ENCODE measurements at places on chromosomes 12 and 14.

DNA sequence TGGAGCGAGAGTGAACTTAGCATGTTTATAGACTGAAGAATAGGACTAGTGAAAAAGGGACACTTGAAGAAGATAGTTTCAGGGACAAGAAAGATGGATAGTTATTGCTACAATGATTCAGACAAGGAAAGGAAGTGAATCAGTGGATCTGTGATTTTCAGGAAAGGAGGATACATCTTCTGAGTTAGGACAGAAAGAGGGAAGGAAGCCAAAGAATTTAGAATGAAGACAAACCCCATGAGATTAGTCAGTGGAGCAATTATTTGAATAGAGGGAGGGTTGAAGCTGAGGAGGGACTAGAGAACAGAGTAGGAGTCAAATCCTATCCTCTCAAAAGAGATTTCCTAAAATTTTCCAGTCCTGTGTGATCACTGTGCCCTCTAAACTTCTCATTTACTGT, 282.7 kb downstream of the AKAP6 start:
- DNase-seq, result no peak

DNA sequence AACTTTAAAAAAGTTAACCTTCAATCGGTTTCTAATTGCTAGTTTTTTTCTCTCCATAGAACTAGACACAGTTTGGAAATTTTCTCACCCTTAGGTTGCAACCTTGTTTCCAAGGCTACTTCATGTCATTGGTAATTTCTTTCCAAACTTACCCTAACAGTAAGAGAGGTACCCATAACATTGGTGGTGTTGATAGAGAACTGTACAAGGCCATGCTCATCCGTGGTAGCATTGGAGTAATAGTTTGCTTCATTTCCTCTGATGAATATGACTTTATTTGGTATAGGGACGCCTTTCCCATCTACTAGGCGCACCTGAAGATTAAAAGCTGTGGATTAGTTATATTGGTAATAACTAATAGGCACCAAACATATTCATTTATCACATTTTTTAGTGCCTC, 11.6 kb downstream of the A2M start:
- DNase-seq, result no peak

GRCh38 chr12:128843538-128843937, 9.7 kb upstream of the GLT1D1 start:
- no peak for DNase-seq

- no peak for DNase-seq
These were observed 83.6 kb upstream of the DIO3 start for GRCh38 chr14:101477648-101478047.

DNA sequence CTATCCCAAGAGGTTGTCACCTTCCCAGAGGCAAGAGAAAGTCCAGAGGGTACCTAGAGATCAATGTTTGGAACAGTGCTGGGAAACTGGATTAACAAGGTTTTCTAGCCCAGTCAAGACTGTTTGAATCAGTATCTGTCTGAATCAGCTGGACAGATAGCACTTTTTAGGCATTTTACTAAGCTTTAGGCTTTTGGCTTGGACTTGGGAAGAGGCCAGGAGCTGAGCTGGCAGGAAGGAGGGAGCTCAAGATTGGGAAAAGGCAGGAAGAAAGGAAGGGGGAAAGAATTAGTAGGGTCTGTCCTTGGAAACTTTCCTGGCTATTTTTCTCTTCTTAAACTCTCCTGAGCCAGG, 8.3 kb downstream of the IKZF4 start:
- no peak for DNase-seq

GRCh38 chr14:68112442-68112841, 292.9 kb downstream of the RAD51B start:
- no peak for DNase-seq

DNA sequence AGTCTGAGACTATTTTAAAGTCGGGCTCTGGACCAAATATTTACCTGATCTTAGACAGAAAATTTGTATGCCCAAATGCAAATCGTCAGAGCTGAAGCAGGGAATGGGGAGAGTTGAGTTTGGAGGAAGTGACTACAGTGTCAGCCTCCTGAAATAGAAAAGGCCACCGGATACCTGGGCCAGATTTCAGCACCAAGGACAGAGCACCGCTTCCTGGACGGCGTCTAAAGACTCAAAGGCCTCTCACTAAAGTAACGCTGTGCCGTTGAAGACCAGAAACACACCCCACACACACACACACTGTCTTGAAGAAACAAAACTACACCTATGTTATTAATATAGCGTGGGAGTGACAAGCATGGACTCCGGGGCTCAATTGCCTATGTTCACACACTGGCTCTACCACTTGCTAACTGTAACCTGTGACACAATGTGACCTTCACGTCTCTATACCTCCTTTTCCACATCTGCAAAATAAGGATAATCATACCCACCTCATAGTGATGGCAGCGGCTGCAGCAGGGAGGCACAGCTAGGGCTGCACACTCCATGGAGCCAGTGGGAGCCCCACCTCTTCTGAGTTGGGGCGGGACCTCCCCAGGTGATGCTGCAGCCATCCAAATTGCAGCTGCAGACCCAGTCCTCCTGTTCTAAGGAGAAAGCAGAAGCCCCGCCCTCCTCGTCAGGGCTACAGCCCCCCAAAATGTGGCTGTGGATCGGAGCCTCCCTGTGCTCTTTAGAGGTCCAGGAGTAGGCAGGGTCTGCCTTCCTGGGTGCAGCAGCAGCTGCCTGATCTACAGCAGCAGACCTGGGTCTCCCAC, 35.6 kb downstream of the KRT76 start:
- DNase-seq, result peak; percentile 77

DNA sequence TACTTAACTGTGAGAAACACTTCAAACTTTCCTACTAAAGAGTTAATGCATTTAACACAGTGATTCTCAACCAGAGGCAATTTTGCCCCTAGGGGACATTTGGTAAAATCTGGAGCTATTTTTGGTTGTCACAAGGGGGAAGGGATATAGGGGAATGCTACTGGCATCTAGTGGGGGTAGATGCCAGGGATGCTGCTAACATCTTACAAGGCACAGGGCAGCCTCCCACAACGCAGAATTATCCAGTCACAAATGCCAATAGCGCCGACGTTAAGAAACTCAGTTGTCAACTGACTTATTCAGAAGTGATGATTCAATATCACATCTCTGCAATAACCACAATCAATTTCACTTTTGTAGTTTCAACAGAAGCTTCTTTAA, 2.0 kb downstream of the EEA1 start:
- peak; percentile 73 for DNase-seq

- DNase-seq, result no peak
These were observed 127.0 kb downstream of the ADCK1 start for GRCh38 chr14:77926942-77927341.

DNA sequence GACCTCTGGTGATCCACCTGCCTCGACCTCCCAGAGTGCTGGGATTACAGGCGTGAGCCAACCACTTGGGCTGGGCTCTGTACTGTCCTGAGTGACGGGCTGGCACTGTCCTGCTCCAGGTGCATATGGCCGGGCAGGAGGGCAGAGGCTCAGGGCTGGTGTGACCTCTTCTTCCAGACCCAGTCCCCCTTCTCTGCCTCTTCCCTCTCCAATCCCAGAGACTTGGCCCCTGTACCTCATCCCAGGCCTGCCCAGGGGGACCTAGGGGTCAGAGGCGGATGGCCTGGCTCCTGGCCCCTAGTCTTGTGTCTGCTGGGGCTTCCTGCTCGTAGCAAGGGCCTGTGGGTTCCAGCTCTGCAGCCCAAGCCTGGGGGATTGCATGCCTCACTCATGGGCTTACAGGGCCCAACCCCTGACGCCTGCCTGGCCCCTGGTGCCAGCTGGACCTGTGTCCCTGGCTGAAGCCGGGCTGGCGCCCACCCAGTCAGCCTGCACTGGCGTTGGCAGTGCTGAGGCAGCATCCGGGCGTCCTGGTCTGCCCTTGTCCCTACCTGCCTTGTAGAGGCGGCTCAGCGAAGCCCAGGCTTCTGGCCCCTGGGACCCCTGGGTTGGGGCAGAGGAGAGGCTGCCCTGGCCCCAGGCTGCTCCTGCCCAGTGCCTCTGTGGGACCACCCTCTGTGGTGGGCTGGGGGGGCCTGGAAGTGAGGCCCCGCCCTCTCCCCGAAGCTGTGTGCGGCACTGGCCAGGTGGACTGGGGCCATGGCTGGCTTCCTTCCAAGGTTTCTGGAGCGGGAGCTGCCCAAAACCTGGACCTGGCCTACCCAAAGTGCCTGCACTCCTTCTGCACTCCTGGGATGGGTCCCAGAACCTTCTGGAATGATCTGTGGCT, 4.3 kb downstream of the TEDC1 start:
- no peak for DNase-seq

DNA sequence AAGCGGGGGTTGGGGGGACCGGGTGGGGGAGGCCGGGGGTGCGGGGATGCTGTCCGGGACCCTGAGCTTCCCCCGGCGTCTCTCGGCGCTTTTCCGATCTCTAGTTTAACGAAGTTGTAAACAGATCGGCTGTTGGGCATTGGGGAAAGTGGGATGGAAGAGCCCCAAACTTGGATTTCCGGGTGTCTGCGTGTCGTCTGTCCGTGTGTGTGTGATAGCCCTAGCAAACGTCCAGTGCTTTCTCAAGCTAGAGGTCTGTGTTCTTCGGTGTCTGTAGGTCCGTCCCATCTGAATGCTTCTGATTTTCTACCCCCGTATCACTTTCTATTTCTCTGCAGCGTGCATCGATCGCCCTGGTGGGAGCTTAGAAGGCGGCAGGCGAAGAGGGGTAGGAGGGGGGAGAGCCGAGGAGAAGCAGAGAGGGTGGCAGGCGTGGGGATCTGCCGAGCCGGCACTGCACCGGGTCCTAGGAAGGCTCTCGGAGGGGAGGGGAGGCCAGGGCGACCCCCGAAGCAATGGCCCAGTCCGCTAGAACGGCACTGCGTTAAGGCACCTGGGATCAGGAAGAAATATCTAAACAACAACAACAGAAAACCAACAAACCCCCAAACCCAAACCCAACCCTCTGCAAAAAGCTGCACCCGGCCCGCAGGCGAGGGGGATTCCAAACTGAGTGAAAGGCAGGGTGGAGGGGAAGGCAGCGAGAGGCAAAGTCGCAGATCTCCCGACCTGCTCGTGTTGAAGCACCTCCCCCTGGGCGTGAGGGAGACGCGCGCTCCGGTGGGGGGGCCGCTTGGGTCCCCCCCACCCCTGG, 1.0 kb downstream of the KCNA1 start:
- DNase-seq, result peak; percentile 20

GRCh38 chr12:116213014-116213413, 64.5 kb downstream of the MED13L start:
- DNase-seq, result no peak

DNA sequence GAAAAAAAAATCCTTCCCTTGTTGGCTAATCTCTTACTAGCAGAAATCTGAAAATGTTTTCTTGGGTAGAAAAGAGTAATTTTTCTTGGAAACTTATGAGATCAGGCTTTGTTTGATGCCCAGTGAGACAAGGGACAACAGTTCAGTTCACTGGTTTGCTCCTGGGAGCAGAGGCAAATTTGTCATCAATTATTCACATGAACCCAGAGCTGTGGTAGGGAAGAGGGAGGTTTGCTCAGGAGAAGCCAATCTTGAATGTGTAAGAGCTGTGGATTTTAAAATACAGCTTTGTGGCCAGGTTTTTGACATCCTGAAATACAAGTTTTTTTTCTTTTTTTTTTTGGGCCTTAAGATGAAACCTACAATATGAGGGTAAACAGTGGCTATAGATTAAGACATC, 426.6 kb downstream of the ATP23 start:
- DNase-seq, result no peak

- DNase-seq, result no peak
These were observed 451.8 kb downstream of the VRK1 start for GRCh38 chr14:97248973-97249372.

GRCh38 chr12:120849765-120850164, 54.4 kb downstream of the SPPL3 start:
- no peak for DNase-seq

DNA sequence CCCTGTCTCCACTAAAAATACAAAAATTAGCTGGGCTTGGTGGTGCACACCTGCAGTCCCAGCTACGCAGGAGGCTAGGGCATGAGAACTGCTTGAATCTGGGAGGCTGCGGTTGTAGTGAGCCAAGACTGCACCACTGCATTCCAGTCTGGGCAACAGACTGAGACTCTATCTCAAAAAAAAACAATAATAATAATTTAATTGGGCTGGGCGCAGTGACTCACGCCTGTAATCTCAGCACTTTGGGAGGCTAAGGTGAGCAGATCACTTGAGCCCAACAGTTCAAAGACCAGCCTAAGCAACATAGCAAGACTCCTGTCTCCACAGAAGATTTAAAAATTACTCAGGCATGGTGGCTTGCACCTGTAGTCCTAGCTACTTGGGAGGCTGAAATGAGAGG, 26.7 kb downstream of the CBX5 start:
- no peak for DNase-seq

GRCh38 chr12:118603610-118604361, 227.4 kb downstream of the SUDS3 start:
- no peak for DNase-seq

DNA sequence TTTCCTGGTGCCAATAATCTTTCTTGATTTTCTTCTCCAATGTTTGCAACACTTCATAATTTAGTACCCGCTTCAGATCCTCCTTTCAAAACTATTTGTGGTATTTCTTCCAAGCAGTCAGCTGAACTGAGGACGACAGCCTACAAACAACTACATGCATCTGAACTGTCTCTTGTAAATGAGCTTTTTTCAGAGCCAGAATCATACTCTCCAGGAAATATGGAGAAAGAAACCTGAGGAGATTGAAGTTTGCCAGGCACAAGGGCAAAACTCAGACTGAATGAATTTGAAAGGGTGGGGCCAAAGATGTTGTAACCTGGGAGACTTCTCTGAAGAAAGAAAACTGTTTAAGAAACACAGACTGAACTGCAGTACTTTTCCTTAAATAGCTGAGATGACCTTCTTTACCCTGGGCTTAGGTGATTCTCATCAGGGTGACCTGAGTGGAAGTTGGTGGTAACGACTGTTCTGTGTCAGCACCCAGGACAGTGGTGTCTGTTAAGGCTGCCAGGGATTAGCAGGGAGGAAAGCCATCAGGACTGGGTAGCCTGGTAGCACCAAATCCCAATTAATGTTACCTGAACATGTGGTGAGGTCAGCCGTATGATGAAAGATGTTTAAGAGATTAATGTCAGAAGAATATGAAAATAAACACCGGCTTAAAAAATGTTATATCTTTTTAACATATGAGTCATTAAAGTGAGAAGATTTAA, 95.0 kb downstream of the TGFB3 start:
- DNase-seq, result no peak

DNA sequence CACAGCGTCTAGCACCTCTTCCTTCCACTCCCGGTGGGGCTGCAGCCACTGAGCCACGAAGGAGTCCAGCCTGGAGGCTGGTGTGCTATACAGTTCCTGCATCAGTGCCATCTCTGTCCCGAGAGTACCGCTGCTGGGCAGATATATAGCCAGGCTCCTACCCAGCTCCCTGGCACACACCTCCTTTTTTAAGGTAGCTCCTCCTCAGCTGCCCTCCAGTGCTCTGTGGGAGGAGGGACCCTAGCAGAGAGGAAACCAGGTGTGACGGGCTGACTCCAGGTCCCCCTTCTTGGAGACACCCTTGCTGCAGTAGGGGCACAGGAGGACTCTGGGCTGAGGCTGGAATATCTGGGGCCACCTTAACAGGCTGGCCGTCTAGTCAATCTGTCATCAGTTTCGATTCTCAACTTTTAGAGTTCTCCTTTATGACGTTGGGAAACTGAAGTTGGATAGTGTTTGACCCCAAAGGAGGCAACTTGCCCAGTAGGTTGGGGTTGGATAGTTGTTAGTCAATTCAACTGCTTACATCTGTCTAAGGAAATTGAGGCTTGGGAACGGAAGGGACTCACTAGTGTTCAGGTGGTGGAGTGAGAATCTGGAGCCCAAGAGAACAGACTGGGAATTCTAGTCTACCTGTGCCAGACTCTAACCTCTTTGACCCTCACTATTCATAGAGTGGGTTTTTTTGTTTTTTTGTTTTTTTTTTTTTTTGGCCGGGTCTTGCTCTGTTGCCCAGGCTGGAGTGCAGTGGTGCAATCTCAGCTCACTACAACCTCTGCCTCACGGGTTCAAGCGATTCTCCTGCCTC, at the start of gene OASL:
Gene OASL (minus strand): TSS at position 386 of the 808 bp plus-strand sequence. CDS start 275 bp downstream, at position 111.
- peak; percentile 59 for DNase-seq

All from activated CD4-positive, alpha-beta T cell treated with anti-CD3 and anti-CD28 coated beads for 48 hours (primary cell).